ENCODE measurements at places on chromosomes 1 and 21.

DNA sequence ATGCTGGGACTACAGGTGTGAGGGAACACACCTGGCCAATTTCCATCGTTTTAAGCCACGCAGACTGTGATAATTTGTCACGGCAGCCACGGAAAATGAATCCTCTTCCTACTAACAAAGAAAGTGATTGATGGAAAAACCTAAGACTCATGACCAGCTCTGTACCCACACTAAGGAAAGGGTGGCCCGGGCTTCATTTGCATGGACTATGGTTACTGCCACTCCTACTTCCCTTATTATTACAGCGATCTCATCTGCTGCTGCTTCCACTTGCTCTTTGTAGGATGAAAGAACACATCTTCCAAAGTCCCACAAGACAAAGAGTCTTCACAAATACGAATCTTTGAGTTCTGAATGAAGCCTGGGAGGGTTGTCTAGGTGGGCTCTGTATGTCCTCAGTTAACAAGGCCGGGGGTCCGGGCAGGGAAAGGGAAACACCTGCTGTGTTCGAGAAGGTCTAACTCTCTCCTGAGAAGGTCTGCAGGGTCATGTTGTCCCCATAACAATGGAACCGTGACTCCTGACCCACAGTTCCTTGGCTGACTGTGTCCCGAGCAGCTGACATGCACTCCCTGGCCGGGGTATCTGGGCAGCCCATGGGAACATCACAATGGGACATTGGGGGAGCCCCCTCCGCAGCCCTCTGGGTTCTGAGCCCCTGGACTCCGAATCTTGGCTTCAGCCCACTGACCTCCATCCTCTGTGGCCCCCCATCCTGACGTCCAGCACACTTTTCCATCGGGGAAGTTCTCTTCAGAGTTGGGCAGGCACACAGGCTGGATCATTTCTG is 13.3 kb upstream of the TFF1 start:
- no peak for DNase-seq

GRCh38 chr1:62276791-62277190 is 42.4 kb downstream of the KANK4 start:
- no peak for DNase-seq

- DNase-seq = no peak
Measured at GRCh38 chr21:44816761-44817505, 929 bp downstream of the SUMO3 start.

GRCh38 chr21:31888936-31889371 is 16.1 kb downstream of the HUNK start:
- no peak for DNase-seq

DNA sequence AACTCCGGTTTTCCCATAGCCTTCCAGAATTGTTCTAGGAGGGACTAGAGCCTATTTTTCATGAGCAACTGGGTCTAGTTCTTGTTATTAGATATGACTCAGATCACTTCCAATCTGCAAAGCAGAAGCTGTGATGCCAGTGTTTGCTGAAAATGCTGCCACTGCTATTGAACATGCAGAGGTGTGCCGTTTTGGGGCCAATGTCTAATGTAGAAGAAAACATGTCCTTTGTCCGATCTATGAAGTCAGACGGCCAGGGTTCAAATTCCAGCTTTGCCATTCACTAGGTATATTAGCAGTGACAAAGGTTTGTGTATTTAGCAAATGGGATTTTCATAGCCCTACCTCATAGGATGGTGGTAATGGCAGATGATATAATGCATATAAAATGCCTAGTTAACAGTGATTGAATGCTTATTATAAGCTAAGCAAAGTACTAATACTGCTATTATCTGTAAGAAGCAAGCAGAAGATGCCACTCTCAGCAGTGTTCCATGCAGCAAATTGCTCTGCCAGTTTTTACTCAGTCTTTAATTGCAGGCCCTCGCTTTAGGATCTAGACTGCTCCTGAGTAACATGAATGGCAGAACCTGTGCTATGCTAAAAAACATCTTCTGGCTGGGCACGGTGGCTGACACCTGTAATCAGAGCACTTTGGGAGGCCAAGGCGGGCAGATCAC is 40.1 kb upstream of the CXADR start:
- DNase-seq = no peak

DNA sequence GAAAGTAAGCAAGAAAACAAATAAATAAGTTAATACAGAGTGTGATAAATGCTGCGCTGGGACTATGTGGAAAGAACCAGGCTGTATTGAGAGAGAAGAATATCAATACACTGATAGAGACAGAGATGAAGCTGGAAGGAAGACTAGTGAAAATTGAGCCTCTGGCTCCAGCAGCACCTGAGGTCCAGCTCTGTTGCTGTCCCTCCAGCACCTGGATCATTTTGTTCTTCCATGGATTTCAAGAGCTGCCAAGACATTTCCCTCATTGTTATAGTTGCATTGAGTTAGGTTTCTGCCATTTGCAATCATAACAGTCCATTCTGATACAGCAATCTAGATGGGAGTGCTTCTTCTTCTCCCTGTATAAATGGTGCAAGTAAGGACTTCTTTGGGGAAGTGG is 242.7 kb upstream of the FGGY start:
- no peak for DNase-seq

DNA sequence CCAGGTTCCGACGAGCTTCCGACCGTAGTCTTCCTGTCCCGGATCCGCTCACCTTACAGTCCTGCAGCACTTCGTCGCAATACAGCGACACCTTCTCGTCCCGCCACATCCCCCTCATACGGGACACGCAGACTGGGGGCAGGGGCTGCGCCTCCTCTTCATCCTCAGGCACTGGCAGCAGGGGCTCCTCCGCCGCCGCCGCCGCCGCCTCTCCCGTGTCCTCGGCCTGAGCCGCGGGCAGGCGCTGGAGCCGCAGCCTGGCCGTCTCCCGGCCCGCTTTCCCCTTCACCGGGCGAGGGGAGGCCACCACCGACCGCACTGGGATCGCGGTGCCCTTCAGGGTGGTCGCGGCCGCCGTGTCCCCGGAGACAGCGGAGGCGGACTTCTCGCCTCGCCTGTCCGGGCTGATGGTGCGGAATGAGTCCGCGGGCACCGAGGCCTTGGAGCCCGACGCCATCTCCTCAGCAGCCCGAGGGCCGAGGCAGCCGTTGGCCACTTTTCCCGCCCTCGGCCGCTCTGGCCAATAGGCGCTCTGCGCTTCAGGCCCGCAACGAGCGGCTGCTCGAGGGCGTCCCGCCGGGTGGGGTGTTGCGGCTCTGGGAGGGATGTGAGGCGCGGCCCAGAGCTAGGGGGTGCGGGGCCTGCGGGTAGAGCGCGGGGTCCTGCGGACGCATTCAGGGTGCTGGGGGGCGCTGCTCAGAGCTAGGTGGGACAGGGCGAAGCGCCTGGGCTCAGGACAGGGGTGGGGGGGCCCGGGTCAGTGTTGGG is at the start of gene SHCBP1L:
SHCBP1L (minus strand) TSS at position 490 of the 768 bp plus-strand sequence; CDS start at position 457, 33 bp downstream.
- DNase-seq = no peak

DNA sequence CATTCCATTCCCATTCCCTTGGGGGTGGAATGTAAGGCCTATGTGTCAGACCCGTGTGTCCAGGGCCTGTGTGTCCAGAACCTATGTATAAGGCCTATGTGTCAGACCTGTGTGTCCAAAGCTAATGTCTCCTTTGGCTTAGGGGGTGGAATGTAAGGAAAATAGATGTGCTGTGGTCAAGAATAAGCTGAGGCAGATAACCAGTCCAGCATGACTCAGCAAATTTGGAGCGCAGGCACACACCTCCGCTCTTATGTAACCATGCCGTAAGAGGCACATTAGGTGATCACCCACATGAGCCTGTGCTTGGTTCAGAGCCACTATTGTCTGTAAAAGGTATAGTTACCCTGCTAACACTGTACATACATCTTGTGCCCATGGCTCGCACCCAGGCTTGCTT is 150.8 kb upstream of the SGIP1 start:
- no peak for DNase-seq

GRCh38 chr1:66500301-66500700 is 33.7 kb upstream of the SGIP1 start:
- DNase-seq = no peak

DNA sequence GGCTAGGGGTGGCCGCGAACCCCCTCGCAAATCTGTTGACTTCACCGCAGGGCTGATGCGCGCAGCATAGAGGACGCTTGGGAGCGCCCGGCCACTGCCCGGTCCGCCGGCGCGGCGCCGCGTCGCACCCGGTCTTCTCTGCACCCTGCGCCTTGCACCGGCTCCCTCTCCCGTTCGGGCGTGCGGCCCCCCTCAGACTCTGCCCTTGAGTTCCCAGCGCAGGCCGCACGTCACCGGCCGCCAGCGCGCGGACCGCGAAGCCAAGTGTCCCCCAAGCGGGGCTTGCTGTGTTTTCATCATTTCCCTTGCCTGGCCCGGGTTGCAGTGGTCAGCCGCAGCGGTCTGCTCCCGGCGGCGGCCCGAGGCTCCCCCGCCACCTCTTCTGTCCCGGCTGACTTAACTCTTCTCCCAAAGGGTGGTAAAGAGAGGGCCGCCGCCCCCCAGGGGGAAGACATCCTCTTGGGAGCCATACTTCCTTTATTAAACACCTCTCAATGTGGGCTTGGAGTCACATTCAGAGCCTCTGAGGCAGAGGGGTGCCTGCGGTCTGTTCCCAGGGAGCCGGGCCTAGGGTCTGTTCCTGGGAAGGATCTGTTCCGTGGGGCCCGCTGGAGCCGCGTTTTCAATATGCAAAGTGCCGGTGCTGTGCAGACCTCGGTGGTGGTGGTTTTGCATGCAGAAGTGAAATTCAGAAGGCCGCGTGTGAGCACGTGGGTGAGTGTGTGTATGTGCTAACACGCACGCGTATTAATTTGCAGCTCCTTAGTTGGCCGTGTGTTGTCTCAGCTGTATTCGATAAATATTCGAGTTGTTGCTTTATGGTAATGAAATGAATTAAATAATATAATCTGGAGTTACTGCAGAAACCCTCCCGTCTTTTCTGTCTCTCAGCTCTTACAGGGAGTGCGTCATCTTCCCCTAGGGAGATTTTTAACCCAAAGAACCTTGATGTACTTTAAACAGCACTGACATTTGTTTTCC is 17.6 kb downstream of the PBX1 start:
- no peak for DNase-seq

GRCh38 chr1:177817937-177818875 is 151.7 kb downstream of the SEC16B start:
- no peak for DNase-seq

DNA sequence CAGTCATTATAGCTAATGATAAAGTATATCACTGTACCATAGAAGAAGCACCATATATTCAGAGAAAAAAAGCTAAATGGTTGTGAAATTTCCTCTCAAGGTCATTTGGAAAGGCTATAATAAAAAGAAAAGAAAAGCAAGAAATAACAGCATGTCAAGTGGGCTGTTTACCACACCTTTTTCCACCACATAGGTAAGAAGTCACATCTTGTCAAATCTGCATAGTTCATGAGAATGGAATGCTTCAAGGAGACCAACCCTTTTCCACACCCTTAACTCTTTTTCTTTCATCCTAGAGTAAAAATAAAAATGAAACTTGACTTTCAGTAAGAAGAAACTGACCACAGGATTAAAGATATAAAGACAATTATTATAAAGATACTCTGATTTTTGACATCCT is 91.2 kb downstream of the ATP6V1G3 start:
- DNase-seq = no peak

DNA sequence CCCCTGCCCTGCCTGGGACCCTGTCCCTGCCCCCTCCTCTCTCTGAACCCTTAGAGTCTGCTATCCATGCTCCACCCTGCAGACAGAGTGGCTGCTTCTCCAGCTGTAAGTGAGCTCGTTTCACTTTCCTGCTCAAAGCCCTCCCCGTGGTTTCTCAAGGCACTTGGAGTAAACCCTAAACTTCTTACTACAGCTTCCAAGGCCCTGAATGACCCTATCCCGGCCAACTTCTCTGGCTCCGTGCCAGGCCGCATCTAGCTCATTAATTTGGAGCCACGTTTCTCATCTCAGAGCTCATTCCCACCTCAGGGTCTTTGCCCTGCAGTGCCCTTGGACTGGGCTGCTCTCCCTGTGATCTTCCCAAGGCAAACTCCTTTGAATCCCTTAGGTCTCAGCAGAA is 235.1 kb upstream of the RUNX1 start:
- DNase-seq = no peak

- DNase-seq = no peak
Measured at GRCh38 chr1:5891137-5891536, 101.1 kb downstream of the NPHP4 start.

DNA sequence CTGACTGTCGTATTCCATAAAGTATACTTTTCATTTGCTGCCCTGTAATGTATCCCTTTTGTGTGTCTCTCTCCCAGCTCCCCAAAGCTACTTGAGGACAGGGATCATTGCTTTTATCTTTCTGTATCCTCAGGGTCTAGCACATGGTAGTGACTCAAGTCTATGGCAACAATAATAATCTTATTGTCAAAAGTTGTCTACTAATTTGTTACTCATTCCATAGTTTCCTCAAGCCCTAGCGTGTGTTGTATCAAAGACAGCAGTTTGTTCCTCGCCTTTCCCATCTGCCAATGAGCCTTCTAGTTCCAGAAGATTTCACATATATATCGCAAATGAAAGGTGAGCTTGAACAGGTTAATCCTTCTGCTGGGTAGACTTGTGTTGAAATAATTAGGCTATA is 9.8 kb upstream of the SLC30A1 start:
- no peak for DNase-seq

DNA sequence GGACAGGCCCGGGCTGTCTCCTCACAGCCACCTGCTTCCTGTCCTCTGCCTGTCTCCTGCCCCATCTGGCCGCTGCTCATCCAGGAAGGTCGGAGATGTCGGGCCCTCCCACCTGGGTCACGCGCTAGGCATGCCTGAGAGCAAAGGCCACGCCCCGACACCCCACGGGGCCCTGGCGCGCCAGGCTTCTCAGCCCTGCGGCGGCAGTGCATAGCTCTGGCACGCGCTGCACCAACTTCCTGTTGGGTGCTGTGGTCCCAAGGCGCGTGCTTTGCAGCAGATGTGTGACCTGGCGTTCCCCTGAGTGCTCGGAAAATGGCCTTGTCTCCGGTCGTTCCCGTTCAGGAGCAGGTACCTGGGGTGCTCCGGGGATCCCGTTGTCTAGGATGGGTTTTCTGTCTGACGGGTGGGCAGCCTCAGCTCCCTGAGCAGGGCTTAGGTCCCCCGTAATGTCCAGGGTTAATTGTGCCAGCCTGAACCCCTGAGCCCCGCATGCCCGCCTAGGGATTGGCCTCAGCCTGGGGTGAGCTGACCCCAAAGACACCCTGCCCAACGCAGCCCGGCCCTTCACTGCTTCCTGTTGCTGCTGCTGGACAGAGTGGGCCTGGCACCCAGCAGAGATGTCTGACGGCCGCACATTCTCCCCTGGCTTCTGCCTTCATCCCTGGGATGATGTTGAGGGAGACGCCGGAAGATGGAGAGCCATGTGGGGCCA is 19.4 kb upstream of the KCNAB2 start:
- DNase-seq = peak; percentile 93

DNA sequence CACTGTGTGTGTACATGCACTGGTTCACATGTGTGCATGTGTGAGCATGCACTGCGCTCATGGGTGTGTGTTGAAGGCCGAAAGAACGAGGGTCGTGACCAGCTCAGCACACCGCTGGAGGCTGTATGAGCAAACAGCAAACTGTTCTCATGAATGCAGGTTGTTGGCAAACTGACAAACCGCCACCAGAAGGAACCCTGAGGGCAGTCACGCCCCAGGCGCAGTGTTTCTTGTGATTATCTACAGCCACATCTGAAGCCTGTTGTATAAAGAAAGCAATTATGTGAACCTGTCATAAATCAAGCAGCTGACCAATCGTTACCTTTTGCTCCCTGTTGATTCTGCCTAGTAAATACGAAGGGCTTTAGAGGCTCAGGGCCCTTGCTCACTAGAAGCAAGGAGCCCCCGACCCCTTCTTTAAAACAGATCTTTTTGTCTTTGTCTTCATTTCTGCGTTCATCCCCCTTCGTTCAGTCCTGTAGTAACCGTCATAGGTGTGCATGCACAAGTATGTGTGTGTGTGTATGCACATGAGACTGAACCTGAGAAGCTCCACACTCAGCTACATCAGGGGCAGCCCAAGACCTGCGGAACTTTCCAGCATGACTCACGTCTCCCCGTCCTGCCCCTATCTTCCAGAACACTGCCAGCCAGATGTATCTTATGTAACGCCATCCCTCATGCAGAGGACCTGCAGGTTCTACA is 16.8 kb upstream of the RIPK4 start:
- DNase-seq = no peak

Data from stimulated activated CD4-positive, alpha-beta T cell treated with anti-CD3 and anti-CD28 coated beads, Interleukin-2, amount 100 ng/mL, for 24 hours (primary cell).